ENCODE measurements at places on chromosomes 7 and 10. TPM values are rescaled to one million over a fixed set of nuclear protein-coding genes. Genes with fewer than 3 reads are reported as not detected.

CALCR gene
- not detected for polyA plus RNA-seq

GRCh38 chr10:35641676-35642034 lies 441 bp downstream of the FZD8 start:
- no peak for DNase-seq

GRCh38 chr7:52689912-52690311 lies 345.5 kb upstream of the POM121L12 start:
- DNase-seq: no peak

ZNF365 gene
- 0.21 TPM for polyA plus RNA-seq

NRP1 gene
- 2.5 TPM for polyA plus RNA-seq

- DNase-seq: no peak
Measured at GRCh38 chr10:128779416-128779815, 653.2 kb upstream of the MKI67 start.
